H7 (cell line): ENCODE measurements at places on chromosomes 7 and 10.
A peak's percentile ranks its signal among the peaks of the same experiment; 100 is the strongest.

GRCh38 chr7:768881-769504 lies 41.9 kb upstream of the PRKAR1B start:
- DNase-seq, result peak; percentile 91

GRCh38 chr10:93299606-93300287 lies 182.4 kb downstream of the MYOF start:
- DNase-seq, result no peak

GRCh38 chr7:155363852-155364600 lies 66.3 kb downstream of the INSIG1 start:
- DNase-seq, result no peak

- DNase-seq, result no peak
Observed at GRCh38 chr10:86699991-86700840, 31.9 kb downstream of the LDB3 start.

DNA sequence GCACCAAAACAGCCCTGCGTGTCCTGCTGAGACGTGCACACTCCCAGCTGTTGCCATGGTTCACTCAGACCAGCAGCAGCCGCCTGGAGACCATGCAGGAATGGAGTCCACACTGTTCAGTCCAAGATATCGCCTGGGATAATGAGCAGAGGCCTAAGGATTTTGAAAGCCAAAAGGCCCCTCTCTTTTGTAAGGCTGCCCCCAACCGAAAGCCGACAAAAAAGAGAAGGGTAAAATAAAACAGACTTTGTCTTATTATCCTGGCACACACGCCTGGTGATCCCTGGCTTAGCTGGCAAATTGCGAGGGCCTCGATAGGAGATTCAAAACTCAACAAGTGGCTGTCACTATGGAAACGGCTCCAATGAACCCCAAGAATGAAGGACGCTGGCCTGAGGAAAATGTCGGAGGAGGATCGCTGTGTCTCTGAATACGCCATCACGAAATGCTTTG lies 263.6 kb downstream of the SKIDA1 start:
- DNase-seq, result no peak

DNA sequence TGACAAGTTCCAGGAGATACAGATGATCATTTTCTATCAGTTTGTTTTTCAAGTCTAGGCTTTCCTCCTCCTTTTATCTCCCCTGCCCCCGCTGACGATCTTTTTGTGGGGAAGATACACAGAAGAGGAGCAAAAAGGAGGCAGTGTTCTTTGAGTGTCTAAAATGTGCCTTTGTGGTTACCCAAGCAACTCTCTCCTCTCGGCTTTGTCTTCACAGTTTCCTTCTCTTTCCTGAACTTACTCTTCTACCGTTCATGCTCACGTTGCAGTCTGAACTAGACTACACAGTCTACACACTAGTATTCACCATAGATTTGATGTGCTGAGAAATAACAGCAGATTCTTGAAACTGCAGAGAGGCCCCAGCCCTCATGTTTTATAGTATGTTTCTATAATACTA lies 23.6 kb downstream of the CEP41 start:
- no peak for DNase-seq

DNA sequence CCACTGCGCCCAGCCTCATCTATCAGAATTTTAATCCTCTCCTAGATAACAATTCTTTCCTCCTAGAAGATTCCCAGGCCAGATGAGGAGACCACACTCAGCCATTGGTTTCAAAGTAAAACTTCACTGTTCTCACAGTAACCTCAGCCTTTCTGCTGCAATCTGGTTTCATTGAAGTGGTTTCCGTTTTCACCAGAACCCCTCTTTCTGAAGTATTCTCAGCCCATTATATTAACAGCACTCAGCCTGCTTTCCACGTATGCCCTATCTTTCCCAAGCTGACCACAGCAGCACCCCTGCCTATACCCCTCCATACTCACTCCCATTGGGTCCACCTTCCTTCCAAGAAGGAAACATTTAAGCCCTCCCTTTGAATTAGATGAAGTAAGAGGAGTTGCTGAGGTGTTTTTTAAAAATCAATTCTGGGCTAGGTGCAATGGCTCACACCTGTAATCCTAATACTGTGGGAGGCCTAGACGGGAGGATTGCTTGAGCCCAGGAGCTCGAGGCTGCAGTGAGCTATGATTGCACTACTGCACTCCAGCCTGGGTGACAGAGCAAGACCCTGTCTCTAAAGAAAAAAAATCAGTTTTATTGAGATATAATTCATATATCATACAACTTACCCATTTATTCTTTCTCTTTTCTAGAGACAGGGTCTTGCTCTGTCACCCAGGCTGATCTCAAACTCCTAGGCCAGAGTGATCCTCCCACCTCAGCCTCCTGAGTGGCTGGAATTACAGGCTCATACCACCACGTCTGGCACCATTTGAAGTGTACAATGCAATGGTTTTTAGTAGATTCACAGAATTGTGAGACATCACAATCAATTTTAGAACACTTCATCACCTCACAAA lies 11.3 kb downstream of the PLAU start:
- no peak for DNase-seq

GRCh38 chr10:22927661-22928403 lies at the start of gene ARMC3:
ARMC3 (plus strand) TSS chr10:22928053; CDS start chr10:22931997, 3,944 bp downstream.
- peak; percentile 91 for DNase-seq

DNA sequence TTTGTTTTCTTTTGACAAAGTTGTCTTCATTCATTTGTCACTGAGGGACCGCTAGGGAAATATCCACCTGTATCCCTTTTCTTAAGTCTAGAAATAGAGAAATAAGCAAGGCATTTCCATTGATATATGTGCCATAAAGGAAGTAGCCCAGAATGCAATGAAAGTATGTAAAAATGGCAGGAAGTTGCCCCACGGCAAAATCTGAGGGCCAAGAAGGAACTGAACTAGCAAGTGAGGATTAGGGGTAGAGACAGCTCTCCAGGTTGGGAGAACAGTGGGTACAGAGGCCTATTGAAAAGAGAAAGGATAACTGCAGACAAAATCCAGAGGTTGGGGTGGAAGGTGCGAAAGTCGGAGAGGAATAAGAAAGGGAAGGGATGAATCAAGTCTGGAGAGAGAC lies 56.6 kb upstream of the TOMM7 start:
- DNase-seq, result no peak

- DNase-seq, result no peak
Observed at GRCh38 chr10:85008488-85009184, 680.2 kb downstream of the CCSER2 start.

GRCh38 chr7:118312051-118312450 lies 87.5 kb downstream of the ANKRD7 start:
- no peak for DNase-seq

- no peak for DNase-seq
Observed at GRCh38 chr10:48946891-48947500, 7.4 kb upstream of the LRRC18 start.

GRCh38 chr10:24851629-24852028 lies 100.8 kb downstream of the PRTFDC1 start:
- DNase-seq, result no peak

- DNase-seq, result no peak
Observed at GRCh38 chr7:69687739-69688433, 89.6 kb downstream of the AUTS2 start.

DNA sequence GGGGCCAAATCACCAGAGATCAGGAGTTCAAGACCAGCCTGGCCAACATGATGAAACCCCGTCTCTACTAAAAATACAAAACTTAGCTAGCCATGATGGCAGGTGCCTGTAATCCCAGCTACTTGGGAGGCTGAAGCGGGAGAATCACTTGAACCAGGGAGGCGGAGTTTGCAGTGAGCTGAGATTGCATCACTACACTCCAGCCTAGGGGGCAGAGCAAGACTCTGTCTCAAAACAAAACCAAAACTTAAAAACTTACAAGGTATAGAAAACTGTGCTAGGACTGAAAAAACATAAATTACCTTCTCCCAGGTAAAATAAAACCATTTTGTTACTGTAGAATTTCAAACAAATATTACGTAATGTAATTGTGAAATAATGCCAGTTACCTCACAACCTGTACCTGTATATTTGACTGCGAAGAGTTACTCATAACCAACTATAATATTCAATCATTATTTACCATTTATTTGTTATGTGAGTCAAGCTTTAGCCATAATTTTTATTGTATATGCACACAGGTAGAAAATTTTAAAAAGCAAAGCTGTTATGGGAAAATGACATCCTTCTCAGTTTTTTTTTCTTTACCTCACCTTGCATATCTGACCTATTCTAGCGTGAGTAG lies 180.9 kb downstream of the SEMA3A start:
- DNase-seq, result no peak

DNA sequence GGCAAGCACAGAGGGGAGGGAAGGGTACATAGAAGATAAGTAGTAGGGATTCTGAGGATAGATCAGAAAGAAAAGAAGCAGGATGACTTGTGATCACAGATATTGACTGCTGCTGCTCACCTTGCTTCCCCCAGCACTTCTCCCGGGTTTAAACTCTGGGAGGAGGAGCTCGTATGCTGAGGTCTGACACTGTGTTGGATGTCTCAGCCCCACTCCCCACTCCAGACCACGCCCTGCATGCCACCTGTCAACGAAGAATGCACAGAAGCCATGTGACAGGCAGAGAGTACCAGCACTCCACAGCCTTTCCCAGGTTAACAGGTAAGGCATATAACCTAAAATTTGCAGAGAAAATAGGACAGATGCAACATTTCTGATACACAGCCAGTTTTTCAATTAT lies 388.9 kb downstream of the TNS3 start:
- DNase-seq, result no peak

GRCh38 chr10:128178302-128178958 lies 52.2 kb upstream of the MKI67 start:
- peak; percentile 82 for DNase-seq

GRCh38 chr10:56632537-56632936 lies 271.5 kb upstream of the ZWINT start:
- no peak for DNase-seq

DNA sequence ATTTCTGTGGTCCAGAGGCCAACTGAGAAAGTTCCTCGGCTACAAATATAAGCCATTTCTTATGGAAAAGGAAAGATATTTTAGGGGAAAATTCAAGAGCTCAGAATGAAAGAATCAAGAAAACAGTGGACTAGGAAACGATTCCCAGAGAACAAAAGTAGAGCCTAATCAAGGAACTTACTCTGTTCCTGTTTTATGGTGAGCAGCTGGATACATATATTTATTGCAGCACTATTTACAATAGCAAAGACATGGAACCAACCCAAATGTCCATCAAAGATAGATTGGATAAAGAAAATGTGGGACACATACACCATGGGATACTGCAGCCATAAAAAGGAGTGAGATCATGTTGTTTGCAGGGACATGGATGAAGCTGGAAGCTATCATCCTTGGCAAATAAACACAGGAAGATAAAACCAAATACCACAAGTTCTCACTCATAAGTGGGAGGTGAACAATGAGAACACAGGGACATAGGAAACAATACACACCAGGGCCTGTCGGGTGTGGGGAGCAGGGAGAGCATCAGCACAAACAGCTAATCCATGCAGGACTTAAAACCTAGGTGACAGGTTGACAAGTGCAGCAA lies 298.7 kb downstream of the THSD7A start:
- DNase-seq, result no peak

DNA sequence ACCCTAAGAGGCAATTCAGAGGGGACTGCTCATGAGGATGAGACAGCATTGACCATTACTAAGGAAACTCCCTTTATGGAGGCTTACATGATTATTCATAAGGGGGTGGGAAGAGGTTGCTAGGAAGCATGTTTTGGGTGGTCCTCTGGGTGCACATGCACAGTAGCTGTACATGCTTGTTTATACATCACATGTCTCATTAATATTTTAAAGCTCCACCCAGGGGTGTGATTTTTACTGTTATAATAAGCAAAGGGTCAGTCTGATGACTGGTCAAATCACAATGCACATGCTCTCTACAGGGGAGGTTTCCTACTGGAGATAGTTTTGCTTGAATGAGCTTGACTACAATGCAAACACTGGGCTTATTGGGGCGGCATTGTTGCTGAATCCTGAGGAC lies 23.8 kb upstream of the PPP1R9A start:
- no peak for DNase-seq

DNA sequence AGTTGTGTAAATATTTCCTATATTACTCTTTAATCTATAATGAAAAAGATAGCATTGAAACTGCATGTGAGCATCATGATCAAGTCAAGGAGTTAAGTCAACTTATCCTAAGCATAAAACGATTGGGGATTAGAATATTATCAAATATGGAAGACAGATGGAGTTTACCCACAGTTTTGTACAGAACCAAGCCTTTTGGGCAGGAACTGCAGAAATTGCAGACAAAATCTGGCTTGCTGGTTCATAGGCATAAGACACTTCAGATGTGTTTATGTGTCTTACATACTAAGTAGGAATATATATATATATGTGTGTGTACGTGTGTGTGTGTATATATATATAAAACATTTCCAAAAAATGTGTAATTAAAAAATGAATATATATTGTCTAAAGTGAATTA lies 375.4 kb upstream of the TPK1 start:
- no peak for DNase-seq

DNA sequence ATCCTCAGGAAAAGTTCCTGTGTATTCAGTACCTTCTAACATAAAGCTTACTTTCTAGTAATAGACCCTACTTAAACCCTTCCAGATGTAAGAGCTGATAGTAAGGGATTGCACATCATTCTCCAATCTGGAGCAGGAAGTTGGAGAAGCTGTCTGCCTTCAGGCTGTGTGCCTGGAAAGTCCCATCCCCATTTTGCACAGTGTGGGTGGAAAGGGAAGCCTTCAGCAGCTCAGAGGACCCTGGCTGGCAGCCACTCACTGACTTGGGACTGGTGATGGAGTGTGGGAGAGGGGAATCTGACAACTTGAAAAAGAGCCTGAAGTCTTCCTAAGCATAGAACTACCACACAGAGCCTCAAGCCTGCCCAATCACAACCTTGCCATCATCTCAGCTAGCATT lies 164.1 kb upstream of the ADO start:
- no peak for DNase-seq

DNA sequence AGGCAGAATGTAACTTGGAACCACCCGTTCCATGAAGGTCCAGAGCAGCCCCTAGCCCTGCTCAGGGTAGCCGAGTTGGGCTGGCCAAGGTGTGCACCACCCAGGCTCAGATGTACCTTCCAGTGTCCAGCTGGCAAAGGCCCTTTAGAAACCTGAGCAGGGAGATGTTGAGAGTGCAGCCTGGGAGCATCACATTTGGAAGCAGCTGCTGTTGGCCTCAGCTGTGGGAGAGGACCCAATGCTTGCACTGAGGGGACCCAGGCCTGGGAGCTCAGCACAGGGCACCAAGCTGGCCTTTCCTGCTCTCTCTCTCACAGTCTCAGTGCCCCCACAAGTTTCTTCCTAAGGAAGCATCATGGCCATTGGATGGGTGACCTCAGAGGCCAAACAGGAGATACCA lies 33.5 kb downstream of the ANXA8 start:
- no peak for DNase-seq

- DNase-seq, result no peak
Observed at GRCh38 chr10:91123261-91123660, 97.2 kb upstream of the PCGF5 start.
